ENCODE measurements at places on chromosomes 6 and 20. TPM values are rescaled to one million over a fixed set of nuclear protein-coding genes. Genes with fewer than 3 reads are reported as not detected.

DNA sequence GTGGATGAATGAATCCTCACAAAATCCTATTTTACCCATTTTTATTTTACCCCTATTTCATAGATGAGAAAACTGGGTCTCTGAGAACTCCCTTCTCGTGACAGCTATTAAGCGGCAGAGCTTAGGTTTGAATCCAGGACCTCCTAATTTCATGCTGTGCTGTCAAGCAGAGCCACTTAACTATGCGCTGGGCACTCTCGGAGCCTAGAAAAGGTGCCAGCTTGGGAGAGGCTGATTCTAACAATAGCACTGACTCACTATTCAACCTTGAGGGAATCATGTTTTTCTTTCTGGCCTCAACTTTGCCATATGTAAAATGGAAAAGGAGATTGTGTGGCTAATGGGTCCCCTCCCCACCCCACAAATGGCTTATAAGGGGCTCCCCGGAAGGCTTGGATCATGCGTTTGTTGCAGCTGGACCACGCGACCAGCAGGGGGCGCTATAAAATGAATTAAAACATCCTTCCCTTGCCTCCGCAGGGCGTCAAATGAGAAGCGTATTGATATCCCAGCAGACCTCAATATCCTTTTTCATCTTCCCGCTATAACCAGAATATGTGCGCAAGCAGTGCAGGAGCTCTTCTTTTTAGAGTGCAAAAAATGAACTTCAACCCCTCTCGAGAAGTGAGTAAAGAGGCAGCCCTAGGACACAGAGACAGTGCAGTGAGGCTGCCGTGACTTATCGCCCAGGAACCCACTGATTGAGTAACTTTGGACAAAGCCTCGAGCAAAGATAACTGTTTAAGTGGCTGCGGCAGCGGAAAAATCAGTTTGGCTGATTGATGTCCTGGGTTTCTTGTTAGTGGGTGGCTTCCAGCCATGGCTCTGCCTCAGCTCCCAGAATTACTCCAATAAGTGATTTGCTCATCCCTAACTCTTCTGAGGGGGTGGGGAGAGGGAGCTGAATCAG, 12.8 kb upstream of the PDYN start:
- peak; percentile 75 for DNase-seq

PLCB4 gene
- 0.25 TPM for total RNA-seq

GRCh38 chr20:7155282-7155681, 387.8 kb downstream of the BMP2 start:
- DNase-seq: no peak

DNA sequence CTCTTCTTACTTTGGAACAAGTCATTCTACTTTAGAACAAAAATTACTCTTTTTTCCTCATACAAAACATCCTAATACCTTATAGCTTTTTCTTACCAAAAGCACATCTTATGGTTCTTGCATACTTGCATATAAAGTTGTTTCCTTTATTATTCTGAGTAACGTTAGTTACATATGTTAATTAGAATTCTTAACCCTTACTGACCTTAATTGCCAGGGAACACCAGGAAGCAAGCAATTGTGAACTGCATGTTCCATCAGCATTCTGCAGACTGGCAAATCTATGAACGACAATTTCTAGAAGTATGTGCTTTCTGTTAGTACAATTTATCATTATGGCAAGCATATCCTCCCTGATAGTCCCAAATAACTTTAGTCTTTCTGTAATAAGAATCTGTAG, 831.0 kb downstream of the C6orf118 start:
- DNase-seq: no peak

MCHR2 gene
- not detected for total RNA-seq

NRSN2 gene
- total RNA-seq: 50.9 TPM

OLIG3 gene
- total RNA-seq: 0.74 TPM

GRCh38 chr20:54152227-54153040, 21.4 kb downstream of the CYP24A1 start:
- DNase-seq: no peak

- no peak for DNase-seq
These were observed 18.9 kb downstream of the TTBK1 start for GRCh38 chr6:43262000-43262779.

DNA sequence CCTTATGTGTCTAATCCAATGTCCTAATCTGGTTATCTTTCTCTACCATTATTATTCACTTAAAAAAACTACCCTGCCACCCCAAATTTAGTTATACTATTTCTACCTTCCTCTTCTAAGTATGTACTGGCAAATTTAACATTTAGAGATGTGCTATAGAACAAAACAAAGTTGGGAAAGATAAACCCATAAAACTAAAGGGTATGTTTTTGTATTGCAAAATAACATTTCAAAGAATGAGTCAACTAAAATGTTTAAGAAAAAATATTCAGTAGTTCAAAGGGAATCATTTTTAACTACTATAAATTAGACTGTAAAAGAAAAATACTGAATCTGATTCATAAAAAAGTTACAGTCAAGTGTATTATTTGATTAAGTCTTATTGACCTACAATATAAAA, 103.0 kb downstream of the LMBRD1 start:
- peak; percentile 4 for DNase-seq

DNA sequence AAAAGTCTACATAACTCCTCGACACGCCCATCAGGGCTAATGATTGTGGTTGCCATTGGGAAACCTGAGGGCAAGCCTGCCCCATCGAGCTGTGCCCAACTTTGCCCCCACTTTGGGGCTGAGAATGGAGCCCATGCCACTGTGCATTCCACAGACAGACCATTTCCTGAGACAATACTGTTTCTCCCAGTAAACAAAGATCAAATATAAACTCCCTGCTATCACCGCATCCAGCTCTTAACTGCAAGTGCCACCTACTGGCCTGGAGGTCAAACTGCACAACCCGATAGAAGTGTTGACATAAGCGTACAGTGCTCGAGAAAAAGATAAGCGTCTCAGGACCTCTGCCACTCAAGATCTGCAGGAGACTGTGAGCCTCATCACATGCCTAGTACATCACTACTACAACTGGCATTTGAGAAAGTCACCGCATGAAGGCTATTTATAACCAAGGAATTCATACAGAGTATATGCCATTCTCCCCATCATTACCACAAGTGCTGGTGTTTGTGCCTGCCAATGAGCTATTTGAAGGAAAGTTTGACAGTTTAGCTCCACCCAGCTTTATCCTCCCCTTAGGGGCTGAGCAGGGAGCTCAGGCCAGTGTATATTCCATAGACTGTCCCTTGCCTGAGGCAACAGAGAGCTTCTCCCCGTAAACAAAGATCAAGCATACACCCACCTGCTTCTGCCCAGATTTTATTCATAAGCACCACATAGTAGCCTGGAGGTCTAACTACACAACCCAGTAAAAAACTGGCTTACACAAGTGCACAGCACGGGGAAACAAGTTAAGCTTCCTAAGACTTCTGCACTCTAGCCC, 4.5 kb upstream of the DEFB126 start:
- DNase-seq: no peak

GPX5 gene
- total RNA-seq: not detected

- no peak for DNase-seq
These were observed 500.4 kb upstream of the SULF2 start for GRCh38 chr20:48285656-48286055.

TMEM74B gene
- total RNA-seq: not detected

- no peak for DNase-seq
These were observed 81.8 kb downstream of the MLIP start for GRCh38 chr6:54192993-54193392.

GRCh38 chr6:126625019-126625418, 285.1 kb downstream of the CENPW start:
- peak; percentile 63 for DNase-seq

- DNase-seq: peak; percentile 32
These were observed 401.9 kb downstream of the THBS2 start for GRCh38 chr6:168851460-168852375.

DNA sequence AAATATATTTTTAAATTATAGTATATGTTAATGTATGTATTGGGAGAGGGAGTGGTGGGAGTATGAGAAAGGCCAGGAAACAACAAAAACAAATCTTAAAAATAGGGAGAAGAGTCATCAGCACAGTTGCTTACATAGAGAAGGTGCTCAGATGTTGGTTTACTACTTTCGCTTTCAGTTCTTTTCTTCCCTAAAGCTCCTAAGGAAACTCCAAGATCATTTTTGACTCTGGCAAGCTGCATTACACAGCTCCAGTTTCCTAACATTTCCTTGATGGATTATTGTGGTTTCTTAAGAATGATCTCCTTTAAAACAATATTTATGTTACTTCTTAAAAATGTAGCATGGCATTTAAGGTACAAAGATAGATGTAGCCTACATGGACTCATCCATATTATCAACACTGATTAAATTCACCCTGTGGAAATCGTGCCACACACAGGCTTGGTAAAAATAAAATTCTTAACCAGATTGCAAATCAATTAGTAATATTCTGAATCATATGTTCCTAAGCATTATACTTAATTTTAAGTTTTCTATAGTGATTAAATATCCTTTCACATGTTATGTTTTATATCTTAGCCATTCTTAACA, 118.0 kb upstream of the MAN1A1 start:
- peak; percentile 72 for DNase-seq

- no peak for DNase-seq
These were observed 3.0 kb upstream of the NTSR1 start for GRCh38 chr20:62705627-62706026.

DNA sequence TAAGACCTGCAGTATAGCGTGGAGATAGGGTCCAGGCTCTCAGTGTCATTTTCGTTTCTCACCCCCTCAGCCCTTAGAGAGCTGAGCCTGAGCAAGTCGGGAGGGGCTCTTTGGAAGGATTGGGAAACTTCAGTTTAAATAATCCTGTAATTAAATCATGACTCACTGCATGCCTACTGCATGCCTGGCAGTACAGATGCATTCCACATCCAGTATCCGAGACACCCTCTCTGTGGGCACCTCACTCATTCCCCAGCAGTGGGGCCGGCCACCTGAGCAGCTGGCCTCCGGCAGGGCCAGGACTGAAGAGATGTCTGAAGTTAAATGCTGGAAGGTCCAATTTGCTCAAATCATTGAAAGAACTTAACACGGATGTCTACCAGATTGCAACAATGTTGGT, 316.6 kb downstream of the THBS2 start:
- DNase-seq: peak; percentile 38

- no peak for DNase-seq
These were observed 47.9 kb upstream of the RNF8 start for GRCh38 chr6:37305841-37306425.

GRCh38 chr6:37426058-37426944, 6.7 kb upstream of the CMTR1 start:
- DNase-seq: no peak

DNA sequence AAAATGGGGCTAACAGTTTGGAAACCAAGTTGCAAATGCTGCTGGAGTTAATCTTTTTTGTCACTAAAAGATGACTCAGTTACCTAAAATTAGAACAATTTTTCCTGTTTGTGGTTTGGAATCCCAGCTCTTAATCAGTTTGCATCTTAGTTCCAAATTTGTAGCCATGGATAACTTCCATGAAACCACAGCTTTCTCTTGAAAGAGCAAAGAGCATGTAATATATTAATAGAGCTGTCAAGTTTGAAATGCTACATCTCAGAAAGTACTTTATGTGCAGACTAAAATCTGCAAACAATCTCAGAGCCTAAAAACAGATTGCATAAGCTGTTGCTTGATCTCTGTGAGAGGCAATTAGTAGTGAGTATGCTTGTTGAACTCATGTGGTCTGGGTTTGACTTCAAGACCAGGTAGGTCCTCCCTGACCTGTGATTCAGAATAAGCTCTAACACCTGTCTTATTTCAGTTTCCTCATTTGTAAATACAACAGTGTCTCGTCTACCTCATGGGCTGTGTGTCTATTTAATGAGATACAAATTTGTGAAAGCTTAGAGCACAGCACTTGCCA, 23.5 kb downstream of the DHX35 start:
- peak; percentile 94 for DNase-seq

GRCh38 chr20:41533537-41534136, 84.5 kb downstream of the CHD6 start:
- no peak for DNase-seq

DNA sequence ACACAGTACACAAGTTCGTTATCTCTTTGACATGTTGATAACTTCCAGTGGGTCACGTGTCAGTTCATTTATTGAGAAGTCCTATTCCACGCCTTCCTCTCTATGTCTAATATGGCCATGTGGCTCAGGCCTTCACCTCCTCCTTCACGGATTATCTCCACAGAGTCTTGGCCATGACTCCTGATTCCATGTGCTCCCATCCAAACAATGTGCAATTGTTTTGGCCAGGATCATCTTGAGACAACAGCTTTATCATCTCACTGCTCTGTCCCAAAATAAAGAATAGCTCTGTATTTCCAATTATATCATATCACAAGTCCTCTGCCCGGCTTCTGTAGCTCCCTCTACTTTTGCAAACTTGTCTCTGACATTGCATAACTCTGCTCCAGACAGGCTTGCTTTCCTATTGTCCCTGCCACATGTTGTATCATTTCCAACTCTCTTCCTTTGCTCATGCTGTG, 11.1 kb upstream of the TXNDC5 start:
- peak; percentile 49 for DNase-seq

C6orf163 gene
- total RNA-seq: 3.9 TPM

- no peak for DNase-seq
These were observed 798 bp downstream of the DSP start for GRCh38 chr6:7542065-7542873.

TPX2 gene
- 6.2 TPM for total RNA-seq

SRMS gene
- total RNA-seq: not detected

DNA sequence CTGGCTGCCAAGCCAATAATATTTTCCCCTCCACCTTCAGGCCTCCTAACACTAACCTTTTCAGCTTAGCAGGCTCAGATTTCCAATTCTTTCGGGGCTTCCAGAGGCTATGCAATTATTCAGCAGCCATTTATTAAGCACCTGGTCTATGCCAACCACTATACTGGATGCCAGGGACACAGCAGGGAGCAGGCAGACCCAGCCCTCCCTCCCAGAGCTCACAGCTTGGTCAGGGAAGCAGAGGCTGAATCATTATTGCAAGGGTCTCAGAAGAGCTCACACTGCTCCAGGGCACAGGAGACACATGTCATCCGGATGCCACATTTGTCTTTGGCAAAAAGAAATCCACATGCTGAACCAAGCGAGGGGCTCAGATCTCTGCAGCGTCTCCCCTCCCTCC, 1.3 kb downstream of the BPIFB1 start:
- DNase-seq: no peak

DNA sequence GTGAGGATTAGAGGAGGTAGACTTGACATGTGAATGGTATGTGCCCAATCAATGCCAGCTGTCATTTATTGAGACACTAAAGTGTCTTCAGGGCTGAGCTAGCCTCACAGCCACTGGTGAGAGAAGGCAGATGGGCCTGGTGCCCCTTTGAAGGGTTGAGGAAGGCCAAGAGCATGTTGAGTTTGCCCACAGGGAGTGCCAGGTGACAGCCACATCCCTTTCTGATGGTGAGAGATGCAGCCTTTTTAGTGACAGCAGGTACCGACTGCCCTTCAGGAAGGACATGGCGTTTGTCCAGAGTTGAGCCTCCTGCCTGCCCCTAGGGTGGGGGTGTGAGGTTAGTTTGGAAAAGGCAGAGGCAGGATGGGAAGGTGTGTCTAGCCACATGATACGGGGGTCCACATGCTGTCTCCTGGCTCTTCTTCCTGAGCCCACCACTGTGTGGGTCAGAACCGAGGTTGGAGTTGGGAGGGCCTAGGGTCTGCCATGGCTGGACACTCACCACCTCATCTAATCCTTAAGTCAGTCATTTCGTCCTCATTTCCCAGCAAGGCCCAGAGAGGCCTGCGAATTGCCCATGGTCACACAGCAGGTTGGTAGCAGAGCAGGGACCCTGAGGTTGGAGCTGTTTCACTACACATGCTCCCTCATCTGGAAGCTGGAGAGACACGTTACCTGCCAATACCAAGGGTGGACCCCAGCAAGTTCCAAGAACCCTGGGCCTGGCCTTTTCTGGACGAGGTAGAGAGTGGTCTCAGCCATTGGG, 32.5 kb downstream of the SPDEF start:
- no peak for DNase-seq

GRCh38 chr6:153958860-153959259, 80.2 kb upstream of the OPRM1 start:
- no peak for DNase-seq

All from fibroblast of the aortic adventitia (primary cell).